ENCODE measurements at places on chromosomes 12 and 14.

DNA sequence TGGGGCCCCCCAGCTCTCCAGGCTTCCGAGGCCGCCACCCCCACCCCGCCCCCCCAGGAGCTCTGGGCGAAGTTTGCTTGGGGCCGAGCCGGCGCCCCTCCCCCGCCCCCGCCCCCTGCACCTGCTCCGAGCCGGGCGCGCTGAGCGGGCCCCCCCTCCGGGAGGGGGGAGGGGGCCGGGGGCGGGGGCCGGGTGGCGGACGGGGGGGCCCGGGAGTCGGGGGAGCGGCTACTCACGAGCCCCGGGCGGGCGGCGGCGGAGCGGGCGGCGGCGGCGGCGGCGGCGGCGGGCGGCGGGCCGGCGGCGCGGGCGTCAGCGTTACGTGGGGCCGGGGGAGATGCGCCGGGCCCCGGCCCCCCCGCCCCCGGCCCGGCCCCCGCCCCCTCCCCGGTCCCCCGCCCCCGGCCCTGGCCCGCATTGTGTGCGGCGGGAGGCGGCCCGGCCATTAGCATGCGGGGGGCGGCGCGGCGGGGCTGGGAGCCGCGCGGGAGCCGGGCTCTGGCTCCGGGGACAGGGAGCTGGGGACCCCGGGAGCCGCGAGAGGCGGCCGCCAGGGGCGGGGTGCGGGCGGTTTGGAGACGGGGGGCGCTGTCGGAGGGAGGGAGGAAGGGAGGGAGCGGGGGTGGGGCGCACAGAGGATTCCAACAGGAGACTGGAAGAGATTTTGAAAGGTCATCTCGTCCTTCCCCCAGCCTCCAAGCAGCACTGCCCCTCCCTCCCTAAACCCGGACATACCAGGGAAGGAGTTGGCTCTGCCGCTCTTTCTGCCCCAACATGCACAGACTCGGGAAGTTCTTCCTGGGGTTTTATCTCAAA lies at the start of gene ZNF219:
TSS of gene ZNF219 (minus strand) at position 580 of the 816 bp plus-strand sequence. CDS start 5,064 bp downstream, outside the sequence.
- DNase-seq, result peak; percentile 41

- DNase-seq, result no peak
These were observed 212.2 kb upstream of the DIO3 start for GRCh38 chr14:101349108-101349507.

- peak; percentile 24 for DNase-seq
These were observed 238.5 kb downstream of the GPHN start for GRCh38 chr14:66746316-66747006.

- no peak for DNase-seq
These were observed 38.0 kb downstream of the GRIP1 start for GRCh38 chr12:66640691-66641460.

DNA sequence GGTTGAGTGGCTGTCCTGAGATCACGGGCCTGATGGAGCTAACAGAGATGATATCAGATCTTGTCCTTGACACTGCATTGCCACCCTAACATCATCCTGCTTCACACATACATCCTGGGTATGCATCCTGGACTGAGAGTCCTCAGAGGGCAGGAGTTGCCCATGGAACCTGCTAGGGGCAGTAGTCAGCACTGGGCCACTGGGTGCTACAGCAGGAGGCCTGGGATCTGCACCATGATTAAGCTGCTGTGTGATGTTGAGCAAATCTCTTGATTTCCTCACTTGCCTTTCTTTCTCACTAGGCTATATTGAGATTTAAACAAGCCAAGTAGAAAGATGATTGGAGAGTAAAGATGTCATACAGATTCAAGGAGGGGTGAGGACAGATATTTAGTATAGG lies 22.1 kb upstream of the EIF4B start:
- DNase-seq, result peak; percentile 23

- no peak for DNase-seq
These were observed 425.7 kb downstream of the ATP23 start for GRCh38 chr12:58367041-58367440.

GRCh38 chr12:74204236-74204635 lies 333.4 kb upstream of the ATXN7L3B start:
- peak; percentile 10 for DNase-seq

GRCh38 chr12:52495389-52495788 lies 2.3 kb upstream of the KRT6A start:
- peak; percentile 3 for DNase-seq

DNA sequence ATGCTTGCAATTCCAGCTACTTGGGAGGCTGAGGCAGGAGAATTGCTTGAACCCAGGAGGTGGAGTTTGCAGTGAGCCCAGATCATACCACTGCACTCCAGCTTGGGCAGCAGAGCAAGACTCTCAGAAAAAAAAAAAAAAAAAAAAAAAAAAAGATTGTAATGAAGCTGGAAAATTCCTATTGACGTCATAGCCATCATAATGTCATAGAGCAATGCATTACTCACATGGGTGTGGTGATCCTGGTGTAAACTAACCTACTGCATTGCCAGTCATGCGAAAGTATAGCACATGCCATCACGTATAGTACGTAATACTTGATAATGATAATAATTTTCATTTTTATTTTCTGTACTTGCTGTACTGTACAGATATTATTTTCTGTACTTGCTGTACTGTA lies 42.7 kb upstream of the NID2 start:
- no peak for DNase-seq

DNA sequence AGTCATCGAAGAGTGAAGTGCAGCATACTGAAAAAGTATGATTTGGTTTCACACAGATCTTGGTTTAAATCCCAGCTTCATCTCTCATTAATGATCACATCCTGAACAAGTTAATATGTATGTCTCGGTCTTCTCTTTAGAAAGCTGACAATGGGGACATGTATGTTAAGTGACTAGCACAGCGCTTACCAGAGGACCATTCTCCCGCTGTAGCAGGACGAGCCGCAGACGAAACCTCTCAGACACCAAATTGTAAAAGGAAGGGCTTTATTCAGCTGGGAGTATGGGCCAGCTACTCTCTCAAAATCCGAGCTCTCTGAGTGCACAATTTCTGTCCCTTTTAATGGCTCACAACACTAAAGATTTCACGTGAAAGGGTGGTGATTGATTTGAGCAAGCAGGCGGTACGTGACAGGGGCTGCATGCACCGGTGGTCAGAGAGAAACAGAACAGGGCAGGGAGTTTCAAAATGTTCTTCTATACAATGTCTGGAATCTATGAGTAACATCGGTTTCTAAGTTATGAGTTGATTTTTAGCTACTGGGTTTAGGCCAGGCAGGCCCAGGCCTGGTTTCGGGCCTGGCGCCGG lies 682.4 kb downstream of the DIO2 start:
- DNase-seq, result no peak

DNA sequence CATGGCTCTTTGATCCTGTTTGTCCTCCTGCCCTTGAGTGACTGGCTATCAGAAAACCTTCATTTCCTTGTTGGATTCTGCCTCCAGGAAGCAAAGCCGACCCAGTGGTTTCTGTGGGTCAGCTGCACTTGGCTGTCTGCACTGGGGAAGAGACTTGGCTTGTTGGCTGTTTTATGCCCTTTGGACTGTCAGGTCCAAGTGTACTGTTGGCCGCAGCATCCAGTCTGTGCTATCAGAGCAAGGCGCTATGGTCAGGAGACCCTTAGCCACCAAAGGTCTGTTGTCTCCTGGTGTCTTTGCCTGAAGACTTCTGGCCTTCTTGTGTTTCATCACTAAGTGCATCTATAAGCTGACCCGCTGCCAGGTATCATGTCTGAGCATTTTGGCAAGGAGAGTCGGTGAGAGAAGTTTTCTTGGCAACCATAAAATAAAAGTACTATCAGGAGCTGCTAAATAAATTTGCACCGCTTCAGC lies 177.4 kb upstream of the HIF1A start:
- DNase-seq, result no peak

DNA sequence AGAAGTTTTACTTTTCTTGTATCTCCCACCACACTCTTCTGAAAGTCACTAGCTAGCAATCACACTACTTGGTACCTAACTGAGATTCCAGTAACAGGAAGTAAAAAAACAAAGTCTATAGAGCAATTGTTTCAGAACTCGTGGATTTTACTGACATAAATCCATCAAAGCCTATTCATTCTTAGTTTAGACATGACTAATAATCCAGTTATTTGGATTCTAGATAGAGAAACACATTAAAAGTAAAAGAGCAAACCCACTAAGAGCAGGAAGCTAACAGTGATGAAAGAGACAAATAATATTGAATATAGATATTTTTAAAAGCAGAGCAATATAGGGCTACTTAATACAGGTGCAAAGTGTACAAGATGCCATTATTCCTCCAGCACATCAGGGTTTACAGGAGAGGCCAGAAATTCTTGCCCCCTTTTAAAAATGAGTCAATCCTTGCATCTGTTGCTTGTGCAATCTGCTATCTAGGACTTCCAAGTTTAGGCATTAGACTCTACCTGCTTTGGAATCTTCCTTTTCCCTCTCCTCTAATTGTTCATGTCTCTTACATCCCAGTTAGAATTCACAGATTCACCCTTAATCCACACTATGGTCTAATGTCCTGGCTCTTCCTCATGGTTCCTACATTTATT lies 6.0 kb downstream of the HEATR5A start:
- DNase-seq, result no peak

DNA sequence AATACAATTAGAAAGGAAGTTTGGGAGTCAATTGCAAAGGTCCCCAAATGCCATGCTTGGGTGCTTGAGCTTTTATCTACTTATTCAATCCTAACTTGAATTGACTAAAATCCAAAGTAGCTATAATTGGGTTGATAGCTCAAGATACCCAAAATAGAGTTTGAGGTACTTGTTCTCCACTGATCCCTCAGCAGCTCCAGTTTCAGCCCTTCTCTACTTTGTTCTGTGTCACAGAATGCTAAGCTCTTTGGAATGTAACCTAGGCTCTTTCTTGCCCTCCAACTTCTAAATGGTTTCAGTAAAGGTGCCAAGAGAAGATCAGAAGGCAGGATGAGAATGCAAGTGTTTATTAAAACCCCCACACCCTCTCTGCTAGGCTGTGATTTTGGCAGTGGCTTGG lies 251.4 kb upstream of the CLEC14A start:
- no peak for DNase-seq

- DNase-seq, result no peak
These were observed 1516.5 kb upstream of the FLRT2 start for GRCh38 chr14:84013424-84013823.

- DNase-seq, result no peak
These were observed 57.0 kb downstream of the TMX1 start for GRCh38 chr14:51297066-51297465.

- peak; percentile 95 for DNase-seq
These were observed 213.0 kb downstream of the ADAMTS20 start for GRCh38 chr12:43338848-43339526.

DNA sequence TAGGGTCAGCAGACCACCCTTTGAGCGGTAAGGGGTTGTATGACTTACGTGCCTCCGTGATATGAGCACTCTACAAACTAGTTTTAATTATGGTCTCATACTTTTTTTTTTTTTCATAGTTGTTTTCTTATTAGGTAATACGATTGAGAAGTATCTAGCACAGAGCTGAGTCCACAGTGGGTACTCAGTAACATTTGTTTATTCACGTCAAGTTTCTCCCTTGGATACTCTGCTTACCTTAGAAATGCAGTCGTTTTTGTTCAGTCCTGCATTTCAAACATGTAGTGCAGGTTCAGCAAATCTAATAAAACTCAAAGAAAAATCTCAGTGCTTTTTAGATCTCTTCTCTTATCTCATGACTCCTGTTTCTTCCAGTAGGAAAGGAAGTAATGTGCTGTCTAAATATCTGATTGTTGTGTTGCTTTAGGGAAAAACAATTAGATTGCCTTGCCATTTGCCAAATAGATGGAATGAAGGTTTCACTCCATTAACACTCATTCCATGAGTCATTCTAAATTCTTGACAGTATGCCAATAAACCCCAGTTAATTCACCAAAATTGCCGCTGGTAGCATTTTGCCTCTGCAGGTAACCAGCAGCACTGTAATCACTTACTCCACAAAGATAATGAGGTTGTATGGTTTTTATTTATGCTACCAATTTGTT lies 118.9 kb downstream of the PTCSC3 start:
- no peak for DNase-seq

DNA sequence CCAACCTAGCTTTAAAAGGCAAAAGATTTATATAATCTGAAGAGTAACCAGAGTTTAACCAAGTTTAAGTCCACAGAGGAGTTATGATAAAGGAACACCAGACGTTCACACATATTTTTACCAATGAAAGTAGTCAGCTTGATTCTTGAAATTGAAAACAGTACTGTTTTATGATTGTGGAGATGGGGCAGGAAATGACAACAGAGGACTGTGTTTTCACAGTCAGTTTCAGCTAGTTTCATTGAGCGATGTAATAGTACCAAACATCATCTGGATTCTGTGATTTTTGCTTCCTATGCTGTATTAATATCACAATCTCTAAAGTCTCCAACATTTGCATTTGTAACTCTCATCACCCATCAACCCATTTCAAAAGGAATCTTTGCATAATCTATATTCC lies 34.2 kb upstream of the SLC6A15 start:
- no peak for DNase-seq

GRCh38 chr12:129605666-129606065 lies 298.2 kb downstream of the TMEM132D start:
- no peak for DNase-seq

DNA sequence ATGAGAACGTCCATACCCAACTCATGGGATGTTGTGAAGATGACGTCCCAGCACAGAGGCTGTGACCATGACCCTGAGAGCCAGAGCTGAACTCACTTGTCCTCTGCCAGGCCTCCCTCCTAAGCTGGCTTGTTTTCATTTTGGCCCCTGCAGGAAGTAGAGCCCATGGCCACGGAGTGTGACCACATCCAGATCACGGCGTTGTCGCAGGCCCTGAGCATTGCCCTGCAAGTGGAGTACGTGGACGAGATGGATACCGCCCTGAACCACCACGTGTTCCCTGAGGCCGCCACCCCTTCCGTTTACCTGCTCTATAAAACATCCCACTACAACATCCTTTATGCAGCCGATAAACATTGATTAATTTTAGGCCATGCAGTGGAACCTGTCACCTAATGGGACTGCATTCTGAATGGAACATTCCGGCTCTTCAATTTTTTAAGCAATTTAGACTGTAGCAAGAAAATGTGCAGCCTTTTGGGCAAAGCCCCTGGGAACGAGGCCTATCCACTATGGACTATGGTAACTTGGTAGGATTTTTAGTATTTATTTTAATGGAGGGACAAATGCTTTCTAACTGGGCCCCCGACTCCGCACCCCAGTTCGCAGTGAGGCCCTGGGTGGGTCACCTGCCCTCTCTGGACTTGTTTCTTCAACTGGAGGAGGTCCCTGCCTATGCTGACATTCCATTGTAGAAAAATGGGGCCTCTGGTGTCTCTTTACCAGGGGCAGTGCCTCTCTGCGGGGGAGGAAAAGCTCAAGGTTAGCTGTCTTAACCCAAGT lies 19.6 kb downstream of the OTUB2 start:
- no peak for DNase-seq

DNA sequence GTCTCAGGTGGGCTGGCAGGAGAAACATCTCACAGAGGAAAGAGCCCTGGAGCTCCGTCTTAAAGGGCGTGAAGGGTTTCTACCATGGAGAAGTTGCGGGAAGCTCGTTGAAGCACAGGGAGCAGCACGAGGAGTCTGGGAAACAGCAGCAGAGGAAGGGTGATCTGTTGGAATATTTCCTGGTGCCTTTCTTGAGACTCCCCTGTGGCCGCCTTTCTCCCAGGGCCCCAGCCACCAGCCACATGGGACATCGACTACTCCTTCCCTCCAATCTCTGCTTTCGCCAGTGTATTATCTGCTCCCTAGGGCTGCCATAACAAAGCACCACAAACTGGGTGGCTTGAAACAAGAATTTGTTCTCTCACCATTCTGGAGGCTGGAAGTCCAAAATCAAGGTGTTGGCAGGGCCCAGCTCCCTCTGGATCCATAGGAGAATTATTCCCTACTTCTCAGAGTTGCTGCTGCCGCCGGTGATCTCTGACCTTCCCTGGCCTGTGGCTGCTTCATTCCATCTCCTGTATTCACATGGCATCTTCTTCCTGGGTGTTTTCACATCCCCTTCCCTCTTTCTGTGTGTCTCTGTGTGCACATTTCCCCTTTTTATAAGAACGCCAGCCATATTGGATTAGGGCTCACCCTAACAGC lies 152.8 kb upstream of the GSC start:
- no peak for DNase-seq
